Endothelial cell of umbilical vein (primary cell): ENCODE measurements at places on chromosomes 1 and 21. TPM values are rescaled to one million over a fixed set of nuclear protein-coding genes. Genes with fewer than 3 reads are reported as not detected.

Gene PPP1R15B
- polyA plus RNA-seq = 15.4 and 16.8 TPM in 2 replicates

DNA sequence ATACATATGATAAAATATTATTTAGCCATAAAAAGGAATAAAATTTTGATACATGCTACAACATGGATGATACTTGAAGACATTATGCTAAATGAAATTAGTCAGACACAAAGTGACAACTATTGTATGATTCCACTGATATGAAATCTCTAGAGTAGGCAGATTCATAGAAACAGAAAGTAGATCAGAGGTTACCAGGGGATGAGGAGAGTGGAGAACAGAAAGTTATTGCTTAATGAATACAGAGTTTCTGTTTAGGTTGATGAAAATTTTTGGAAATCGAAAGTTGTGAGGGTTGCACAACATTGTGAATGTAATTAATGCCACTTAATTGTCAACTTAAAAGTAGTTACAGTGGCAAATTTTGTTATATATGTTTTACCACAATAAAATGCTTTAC, 315.7 kb upstream of the USP25 start:
- no peak for DNase-seq

DNA sequence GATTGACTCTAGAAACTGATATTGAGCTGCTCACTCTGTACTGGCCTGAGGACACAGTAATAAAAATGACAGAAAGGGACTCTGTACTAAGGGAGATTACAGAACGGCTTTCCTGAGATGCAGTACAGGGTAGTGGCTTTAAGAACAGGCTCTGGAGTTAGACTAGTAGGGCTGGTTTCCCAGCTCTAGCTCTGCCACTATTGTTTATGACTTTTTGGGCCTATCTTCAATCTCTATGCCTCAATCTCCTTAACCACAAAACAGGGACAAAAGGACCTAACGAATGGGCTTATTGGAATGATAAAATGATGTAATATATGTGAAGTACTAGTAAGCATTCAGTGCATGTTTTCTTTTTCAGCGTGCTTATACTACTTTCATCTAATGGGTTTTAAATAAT, 1.4 kb downstream of the DEPDC1 start:
- DNase-seq = peak; percentile 31

- no peak for DNase-seq
Measured at GRCh38 chr1:211547710-211548109, 31.3 kb downstream of the SLC30A1 start.

DNA sequence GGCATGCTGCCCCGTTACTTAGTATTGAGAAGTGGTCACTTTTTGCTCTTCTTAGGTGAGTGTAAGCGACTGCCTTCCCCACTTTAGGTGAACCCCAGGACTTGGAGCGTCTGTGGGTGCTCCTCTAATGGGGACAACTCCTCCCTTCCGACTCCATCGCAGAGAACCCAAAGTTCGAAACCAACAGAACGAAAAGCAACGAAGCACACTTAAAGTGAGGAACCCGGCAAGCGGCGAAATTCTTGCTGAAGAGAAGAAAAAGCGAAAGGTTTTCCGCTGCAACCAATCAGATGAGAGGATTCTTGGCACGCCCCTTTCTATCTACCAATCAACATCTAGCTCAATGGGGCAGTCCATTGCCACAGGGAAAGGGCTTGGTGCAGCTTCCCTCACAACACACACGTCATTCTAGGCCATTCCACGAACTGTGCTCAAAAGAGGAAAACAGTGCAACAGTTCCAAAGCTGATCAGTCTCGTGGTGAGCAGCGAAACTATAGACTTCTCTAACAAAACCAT, 709 bp upstream of the SUCO start:
- peak; percentile 99 for DNase-seq

DNA sequence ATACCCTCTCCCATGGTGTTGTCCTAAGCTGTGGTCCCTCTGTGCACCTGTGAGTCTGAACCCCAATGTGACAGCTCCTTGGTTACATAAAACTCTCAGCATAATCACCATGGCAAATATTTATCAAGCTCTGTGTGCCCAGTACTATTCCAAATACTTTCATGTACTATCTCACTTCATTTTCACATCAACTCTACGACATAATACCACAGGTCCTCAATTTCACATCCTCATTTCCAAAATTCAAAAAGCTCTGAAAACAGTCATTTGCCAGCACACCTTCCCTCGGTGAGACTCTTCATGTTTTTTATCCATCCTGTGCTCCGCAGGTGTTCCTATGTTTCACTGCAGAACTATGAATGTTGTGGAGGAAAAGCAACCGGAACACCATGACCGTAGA, 12.4 kb upstream of the CREG1 start:
- DNase-seq = no peak

Gene AMY2A
- polyA plus RNA-seq = not detected in 2 replicates

DNA sequence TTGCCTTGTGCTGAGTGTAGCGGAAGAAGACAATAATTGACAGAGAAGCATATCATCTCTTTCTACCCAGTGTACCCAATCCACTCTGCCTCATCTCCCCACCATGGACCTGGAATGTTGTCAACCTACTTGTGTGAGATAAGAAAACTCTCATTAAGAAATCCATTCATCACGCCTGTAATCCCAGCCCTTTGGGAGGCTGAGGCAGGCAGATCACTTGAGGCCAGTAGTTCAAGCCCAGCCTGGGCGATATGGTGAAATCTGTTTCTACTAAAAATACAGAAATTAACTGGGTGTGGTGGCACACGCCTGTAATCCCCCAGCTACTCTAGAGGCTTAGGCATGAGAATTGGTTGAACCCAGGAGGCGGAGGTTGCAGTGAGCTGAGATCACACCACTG, 209.6 kb downstream of the PBX1 start:
- DNase-seq = no peak

GRCh38 chr1:117574161-117574835, 31.6 kb upstream of the TENT5C start:
- DNase-seq = no peak

Gene TNFRSF4
- polyA plus RNA-seq = 0.55 and 1.4 TPM in 2 replicates

- DNase-seq = peak; percentile 61
Measured at GRCh38 chr1:11858968-11859871, 475 bp upstream of the NPPB start.

Gene TTC13
- 6.8 and 8.8 TPM in 2 replicates for polyA plus RNA-seq

Gene FCGR2B
- not detected in 2 replicates for polyA plus RNA-seq

DNA sequence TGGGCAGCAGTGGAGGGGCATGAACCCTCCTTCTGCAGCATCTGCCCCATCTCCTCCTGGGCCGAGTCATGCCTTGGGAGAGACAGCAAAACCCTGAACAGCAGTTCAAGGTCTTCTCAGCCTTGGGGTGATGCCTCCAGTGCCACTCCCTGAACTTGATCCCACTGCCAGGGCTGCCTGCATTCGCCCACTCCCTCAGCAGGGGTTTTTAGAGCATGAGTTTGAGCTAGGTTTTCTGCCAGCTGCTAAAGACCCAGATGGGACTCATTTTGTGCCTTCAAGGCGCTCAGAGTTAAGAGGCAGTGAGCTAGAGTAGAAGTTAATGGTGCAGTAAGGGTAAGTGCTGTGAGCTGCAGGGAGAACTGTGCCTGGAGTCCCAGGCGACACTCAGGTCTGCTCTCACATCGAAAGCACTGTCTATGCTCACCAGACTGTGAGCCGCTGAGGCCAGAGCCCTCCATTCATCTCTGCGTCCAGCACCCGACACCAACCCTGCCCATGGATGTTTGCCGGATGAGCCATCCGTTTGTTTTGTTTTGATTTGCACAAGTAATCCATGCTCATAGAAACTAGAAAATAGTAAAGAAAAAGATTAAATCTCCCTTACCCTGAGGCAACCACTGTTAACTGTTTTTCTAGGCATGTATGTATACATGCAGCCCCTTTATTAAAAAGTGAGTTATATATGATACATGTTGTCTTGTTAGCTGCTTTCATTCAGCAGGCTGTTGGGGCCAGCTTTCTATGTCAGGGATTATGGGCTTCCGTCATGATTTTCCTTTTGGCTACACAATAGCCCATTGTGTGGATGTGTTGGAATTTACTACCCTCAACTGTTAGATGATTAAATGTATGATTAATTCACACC, 67.8 kb downstream of the VPS26C start:
- peak; percentile 53 for DNase-seq

DNA sequence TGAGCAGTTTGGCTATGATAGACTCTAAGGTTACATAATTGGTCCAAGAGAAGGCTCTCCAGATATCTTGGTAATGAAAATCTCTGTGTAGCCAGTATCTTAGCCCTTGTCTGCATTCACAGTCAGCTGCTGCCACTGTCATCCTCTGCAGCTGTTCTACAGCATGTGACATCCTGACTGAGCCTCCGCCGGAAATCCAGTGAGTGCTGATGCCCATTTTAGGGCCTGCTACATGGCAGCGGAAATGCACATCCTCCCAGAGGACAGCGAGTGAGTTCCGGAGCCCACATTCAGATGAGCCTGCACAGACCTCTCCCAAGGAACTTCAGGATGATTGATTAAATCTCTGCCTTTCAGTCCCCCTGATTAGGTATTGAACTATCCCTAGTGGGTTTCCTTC, 237.1 kb downstream of the HHIPL2 start:
- DNase-seq = no peak

DNA sequence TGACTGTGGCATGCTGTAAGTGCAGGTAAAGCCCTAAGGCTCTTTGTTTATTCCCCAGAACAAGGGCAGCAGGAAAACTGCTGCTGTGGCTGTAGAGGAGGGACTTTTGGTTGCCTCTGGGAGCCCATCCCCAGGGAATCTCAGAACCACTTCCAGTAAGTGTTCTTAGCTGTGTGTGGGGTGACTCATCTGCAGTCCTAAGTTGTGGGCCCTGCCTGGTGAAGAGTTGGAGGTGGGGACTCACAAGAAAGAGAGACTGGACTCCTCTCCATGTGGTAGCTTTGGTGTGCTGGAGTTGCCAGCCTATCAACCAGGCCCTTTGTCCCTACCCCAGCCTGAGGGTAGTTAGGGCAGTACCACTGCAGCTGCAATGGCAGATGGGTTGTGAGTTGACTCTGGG, 24.0 kb upstream of the DENND1B start:
- DNase-seq = no peak

Gene CDC20
- 129 and 130 TPM in 2 replicates for polyA plus RNA-seq

Gene C1QA
- polyA plus RNA-seq = not detected in 2 replicates

- no peak for DNase-seq
Measured at GRCh38 chr1:21305900-21306189, 15.6 kb upstream of the ECE1 start.

DNA sequence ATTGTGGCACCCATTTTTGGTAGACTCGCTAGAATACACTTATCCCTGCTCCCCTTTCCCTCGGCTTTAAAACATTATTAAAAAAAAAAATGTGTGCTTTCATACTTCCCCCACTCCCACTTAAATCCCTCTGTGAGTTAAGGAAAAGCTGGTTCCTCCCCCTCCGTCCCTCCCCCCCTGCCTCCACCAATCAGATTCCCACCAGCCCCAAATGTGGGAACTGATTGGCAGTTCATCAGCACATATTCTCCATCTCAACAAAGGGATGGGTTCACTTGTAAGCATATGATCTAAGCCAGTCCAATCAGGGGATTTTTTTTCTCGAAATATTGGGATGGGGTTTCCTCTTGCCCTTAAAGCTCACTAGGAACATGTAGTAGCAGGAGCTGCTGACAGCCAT, 10.8 kb upstream of the FYB2 start:
- DNase-seq = no peak

Gene RHEX
- polyA plus RNA-seq = not detected in 2 replicates

- DNase-seq = no peak
Measured at GRCh38 chr1:157577420-157577819, 20.5 kb downstream of the FCRL4 start.

Gene AGMAT
- polyA plus RNA-seq = 0.22 and 0.39 TPM in 2 replicates

DNA sequence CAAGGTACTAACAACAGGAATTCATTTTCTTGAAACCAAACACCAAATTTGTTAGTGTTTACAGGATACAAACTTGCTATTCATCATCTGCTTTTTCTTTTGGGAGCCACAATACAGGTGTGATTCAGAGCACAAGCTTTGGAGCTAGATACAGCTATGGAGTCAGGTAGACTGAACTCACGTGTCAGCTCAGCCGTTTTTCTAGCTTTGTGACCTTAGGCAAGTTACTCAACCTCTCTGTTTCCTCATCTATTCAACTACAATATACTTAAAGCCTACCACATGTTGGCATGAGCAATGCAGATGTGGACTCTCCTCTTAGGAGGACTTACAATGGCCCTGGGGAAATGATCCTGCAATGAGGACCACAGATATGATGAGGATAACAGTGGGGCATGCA, 6.3 kb downstream of the HTR1D start:
- no peak for DNase-seq

Gene OR2L13
- polyA plus RNA-seq = not detected in 2 replicates

GRCh38 chr1:172352435-172352834, 68.0 kb upstream of the C1orf105 start:
- DNase-seq = no peak

DNA sequence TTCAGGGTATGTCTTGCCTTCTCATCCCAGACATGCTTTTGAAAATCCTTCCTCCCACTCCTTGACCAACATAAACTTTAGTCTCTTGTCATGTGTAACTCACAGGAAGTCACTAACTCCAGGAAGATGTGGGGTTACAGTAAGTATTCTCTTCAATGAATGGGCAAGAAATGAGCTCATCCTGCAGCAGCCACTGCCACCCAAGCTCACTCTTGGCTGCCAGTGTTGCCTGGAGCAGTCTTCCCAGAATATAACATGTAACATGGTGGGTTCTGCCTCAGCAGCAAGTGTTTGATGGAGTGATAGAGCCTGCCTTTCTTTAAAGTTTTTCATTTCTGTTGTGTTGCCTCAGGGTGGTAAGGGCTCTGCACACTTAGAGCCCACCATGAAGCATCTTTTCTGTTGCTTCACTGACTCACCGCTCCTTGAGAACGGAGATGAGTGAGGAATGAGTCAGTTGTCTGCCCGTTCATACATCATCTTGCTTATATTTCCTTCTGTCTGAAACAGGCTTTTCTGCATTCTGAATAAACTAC, 187.0 kb downstream of the TPR start:
- DNase-seq = peak; percentile 78

Gene CD48
- polyA plus RNA-seq = not detected in 2 replicates

- no peak for DNase-seq
Measured at GRCh38 chr1:27592232-27592930, 11.6 kb downstream of the AHDC1 start.

DNA sequence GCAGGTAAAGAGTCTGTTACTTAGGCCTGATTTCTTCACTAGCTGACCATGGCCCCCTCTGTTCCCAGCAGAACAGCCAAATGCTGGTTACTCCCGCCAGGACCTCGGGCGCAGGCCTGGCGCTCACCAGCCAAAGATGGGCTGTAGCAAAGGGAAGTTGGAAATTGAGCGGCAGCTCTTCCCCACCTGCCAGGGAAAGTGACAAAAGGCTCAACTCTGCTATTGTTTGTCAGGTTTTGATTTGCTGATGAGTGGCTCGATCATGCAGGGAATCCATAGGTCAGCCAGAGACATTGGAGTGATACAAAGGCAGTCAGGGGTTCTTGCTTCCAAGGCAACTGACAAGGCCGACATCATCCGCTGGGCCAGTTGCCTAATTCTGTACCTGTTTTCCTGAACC, 120.1 kb downstream of the ASTN1 start:
- no peak for DNase-seq

DNA sequence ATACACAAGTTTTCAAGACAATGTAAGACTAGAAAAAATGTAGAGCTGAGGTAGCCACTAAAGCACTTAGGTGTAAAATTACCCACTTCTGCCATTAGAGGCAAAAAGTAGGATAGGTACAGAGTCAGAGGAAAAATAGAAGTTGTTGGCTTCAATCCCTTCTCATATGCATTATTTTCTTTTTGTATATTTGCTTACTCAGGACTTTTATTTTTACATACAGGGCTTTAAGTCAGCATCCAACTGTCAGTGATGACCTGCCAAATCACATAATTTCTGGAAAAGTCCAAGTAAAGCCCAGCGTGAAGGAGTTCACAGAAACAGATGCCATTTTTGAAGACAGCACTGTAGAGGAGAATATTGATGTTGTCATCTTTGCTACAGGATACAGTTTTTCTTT, 211.0 kb upstream of the POGK start:
- no peak for DNase-seq

GRCh38 chr21:31337086-31337485, 7.0 kb downstream of the TIAM1 start:
- no peak for DNase-seq
